ENCODE measurements at places on chromosomes 4 and X.

GRCh38 chrX:3743801-3744439 lies 30.5 kb upstream of the PRKX start:
- peak; percentile 64 for DNase-seq

- no peak for DNase-seq
Measured at GRCh38 chr4:25051534-25051933, 20.8 kb upstream of the LGI2 start.

DNA sequence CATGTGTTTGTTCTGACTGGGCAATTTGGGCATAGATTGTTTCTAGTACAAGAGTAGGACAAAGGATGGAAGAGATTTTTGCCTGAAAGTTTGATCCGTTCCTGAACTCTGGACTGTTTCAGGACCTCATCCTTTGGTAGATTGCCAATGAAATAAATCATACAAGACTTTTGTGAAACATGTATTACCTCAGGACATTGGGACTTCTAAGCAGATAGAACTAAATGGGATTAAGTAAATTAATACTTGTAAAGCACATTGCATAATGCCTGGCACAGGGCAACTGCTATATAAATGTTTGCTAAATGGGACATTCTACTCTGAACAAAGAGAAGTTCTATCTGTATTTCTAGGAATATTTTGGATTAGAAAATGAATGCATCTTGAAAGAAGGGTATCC lies 164.8 kb upstream of the RPS6KA3 start:
- no peak for DNase-seq

GRCh38 chr4:3700736-3701135 lies 65.4 kb upstream of the ADRA2C start:
- DNase-seq: no peak

- no peak for DNase-seq
Measured at GRCh38 chr4:42781315-42781714, 111.2 kb upstream of the GRXCR1 start.

DNA sequence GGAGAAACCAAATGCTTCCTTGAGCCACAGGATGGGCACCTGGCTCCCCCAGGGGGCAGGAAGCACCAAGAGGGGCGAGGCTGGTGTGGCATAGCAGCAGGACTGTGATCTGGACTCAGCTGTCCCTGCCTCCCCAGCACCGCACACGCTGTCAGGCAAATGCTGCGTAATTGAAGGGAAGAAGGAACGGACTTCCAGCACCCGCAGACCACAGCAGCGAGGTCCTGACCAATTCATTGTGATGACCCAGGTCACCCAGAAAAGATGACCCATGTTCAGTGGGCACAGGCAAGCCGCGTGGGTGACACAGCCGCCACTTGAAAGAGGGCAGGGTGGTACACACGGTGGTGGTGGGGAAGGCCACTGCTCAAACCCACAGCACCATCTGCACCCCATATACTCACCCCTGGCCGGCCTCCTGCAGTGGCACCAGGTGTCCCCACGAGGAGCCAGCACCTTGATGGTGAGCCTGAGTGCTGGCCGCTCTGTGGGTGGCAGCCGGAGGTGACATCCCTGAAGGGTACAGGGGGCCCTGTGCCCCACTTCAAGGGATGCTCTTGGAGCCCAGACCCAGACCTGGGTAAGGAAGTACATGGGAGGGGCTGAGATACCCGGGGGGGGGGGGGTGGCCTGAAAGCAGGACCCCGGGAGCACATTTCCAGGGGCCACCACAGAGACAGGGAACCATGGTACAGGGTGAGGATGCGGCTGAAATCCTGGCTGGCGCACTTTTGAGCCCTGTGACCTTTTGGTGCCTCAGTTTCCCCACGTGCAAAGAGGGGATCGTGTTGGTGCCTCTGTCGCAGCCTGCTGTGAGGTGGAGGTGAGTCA lies 11.5 kb downstream of the NAT8L start:
- no peak for DNase-seq

DNA sequence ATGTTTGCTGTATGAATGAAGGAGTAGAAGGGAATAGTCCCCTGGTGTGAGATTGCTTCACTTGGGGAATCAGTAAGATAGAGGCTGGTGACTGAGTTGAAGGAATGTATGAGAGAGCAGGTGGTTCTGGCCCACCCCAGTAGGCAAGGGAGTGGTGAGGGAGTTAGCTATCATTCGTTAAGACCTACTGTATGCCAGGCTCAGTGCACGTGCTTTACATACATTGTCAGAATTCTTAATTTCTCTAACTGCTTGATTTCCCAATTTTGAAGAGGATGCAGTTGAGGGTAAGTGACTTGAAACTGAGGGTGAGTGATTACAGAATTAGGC lies 700 bp downstream of the VMA21 start:
- DNase-seq: no peak

GRCh38 chr4:97548943-97549583 lies 594.2 kb downstream of the STPG2 start:
- DNase-seq: no peak

DNA sequence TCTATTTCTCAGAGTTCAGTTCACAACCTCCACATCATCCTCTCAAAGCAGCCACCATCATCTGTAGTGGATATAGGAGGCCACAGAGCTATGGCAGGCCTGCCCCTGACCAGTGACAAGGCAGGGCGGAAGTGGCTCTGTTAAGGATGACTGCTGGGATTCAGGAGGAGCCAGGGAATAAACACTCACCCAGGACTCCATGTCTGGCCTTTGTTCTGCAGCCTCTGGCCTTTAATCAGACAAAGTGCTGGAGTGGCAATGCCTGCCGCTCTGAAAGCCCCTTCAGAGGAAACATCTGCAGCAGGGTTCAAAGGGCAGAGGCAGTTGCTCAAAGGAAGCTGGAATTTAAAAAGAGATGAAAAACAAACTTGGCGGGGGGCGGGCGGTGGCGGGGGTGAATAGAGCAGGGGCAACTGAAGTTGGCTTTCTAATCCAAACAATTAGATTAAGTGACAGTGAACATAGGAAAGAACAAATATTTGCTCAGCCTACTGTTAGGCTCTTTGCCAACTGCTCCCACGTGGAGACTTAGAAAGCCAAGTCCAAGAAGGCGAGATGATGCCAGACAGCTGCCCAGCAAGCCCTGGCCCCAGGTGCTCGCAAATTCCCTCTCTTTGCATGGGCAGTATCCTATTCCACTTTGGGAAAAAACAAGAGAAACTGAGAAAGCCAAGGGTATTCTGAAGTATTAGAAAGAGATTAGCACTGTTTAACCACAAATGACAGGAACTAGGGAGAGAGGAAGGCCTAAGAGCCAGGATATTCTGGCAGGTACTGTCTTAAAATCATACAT lies 5.5 kb downstream of the MPP1 start:
- no peak for DNase-seq

- no peak for DNase-seq
Measured at GRCh38 chr4:39699687-39700409, 1.9 kb downstream of the UBE2K start.

- DNase-seq: no peak
Measured at GRCh38 chr4:104533156-104533555, 38.5 kb upstream of the CXXC4 start.

DNA sequence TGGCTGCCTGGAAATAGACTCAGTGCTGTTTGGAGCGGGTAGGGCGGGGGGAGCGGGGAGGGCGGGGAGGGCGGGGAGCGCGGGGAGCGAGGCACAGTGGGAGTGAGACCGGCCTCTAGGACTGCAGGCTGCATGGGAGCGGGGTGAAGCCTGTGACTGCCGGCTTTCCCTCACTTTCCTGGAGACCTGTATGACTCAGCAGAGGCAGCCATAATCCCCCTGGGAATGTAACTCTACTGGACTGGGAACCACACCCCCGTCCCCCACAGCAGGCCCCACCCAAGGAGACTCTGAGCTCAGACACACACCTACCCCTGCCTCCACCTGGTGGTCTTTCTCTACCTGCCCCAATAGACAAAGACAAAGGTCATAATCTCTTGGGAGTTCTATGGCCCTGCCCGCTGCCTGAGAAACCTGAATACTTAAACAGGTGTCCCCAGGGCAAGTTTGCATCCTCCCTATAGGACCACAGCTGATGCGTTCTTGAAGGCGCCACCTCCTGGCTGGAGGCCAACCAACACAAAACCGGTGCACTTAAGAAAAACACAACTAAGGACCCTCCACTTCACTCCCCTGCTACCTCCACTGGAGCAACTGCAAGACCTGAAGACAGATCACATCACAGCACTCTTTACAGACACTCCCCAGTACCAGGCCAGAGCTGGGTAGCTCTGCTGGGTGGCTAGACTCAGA lies 18.0 kb downstream of the HDAC8 start:
- DNase-seq: no peak

DNA sequence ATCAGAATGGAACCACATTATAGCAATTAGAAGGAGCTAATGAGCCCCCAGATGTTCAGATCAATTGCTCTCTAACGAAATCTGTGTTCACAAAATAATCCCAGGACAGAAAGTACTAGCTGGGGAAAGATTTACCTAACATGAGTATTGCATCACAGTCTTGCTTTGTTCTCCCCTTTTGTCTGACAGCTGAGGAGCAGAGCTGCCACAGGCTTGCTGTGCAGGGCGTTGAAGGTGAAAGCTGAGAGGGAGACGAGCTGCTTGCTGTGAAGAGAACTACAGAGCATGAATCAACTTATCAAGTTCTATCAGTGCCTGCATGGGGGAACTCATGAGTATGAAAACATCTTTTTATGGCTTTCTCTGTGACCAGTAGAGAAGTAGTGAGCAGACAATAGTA lies 441.2 kb downstream of the CENPC start:
- DNase-seq: no peak

- no peak for DNase-seq
Measured at GRCh38 chr4:55864577-55865223, 11.3 kb downstream of the EXOC1 start.

All from CMK (cell line).